Naive thymus-derived CD4-positive, alpha-beta T cell (primary cell): ENCODE measurements at places on chromosomes 1 and 21.
A peak's percentile ranks its signal among the peaks of the same experiment; 100 is the strongest.

DNA sequence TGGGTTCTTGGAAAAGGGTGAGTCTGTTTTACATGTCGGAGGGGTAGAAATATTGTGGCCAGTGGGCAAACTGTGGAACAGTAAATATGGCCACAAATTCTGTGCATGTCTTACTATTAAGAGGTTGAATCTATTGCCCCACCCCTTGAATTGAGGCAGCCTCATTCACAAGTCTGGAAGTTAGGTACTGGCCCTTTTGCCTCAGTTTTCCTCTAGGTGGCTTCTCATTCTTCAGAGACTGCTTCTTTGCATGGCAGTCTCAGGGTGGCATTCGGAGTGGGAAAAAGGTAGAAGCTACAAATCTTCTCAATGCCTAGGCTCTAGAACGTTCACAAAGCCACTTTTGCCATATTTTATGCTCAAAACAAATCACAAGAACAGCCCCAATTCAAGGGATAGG is 57.2 kb downstream of the SLC9C2 start:
- H3K4me3 ChIP-seq: no peak overlapping the region
- H3K27ac ChIP-seq: no peak overlapping the region
- H3K4me1 ChIP-seq: peaks cover 10% of the 10 kb centered on the region
- no peak for DNase-seq

DNA sequence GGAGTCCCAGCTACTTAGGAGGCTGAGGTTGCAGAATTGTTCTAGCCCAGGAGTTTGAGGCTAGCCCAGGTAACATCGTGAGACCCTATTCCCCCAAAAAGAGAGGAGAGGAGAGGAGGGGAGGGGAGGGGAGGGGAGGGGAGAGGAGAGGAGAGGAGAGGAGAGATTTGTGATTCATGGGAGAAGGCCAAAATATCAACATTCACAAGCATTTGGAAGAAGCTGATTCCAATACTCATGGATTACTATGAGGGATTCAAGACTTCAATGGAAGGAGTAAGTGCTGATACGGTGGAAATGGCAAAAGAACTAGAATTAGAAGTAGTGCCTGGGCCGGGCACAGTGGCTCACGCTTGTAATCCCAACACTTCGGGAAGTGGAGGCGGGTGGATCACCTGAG is 187.8 kb downstream of the EIF4G3 start:
- H3K27me3 ChIP-seq: no peaks in the 10 kb centered on the region
- no peak overlapping the region for H3K27ac ChIP-seq
- no peaks in the 10 kb centered on the region for H3K4me1 ChIP-seq
- H3K36me3 ChIP-seq: no peaks in the 10 kb centered on the region
- no peak overlapping the region for H3K4me3 ChIP-seq
- no peak for DNase-seq

GRCh38 chr1:28246427-28246832 is 10.5 kb downstream of the ATP5IF1 start:
- H3K4me1 ChIP-seq: peaks cover 59% of the 10 kb centered on the region
- peak overlapping the region; percentile 95 for H3K27ac ChIP-seq
- H3K36me3 ChIP-seq: no peaks in the 10 kb centered on the region
- H3K4me3 ChIP-seq: peak overlapping the region; percentile 75
- DNase-seq: peak; percentile 91

DNA sequence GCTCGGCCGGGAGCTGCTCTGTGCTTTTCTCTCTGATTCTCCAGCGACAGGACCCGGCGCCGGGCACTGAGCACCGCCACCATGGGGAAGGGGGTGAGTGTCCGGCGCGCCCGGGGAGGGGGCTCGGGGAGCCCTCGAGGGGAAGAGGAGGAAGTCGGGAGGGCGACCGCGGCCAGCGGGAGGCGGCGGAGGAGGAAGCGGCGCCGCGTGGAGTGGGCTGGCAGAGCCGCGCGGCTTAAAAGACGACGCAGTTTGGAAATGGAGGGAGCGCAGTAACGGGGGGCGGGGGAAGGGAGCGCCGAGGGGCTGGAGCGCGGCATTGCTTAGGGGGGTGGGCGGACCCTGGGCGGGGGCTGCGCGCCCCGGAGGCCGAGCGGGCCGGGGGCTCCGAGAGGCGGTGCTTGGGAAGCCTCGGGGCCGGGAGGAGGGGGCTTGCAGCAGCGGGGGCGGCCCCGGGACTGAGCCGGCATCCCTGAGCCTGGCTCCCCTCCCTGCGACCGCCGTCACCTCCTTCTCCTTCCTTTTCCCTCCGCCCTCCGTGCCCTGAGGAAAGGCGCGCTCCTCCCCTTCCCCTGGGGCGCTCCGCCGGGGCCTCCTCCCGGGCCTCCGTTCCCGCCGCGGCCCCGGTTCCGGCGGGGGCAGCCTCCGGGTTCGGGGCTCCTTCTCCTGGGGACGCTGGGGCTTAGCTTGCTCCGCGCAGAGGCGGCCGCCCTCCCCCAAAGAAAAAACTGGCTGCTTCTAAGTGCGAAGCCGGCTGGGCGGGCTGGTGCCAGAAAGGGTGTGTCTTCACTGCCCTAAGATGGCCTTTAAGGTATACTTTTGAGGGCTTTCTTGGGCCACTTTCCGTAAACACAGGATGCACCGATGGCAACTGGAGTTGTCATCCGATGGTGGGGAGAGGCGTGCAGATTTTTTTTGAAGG is 648 bp downstream of the ATP1A1 start:
- DNase-seq: peak; percentile 44
- peaks cover 25% of the 10 kb centered on the region for H3K4me1 ChIP-seq
- no peaks in the 10 kb centered on the region for H3K27me3 ChIP-seq

GRCh38 chr1:36177589-36178431 is 21.9 kb downstream of the MAP7D1 start:
- H3K36me3 ChIP-seq: peaks cover 57% of the 10 kb centered on the region
- H3K4me1 ChIP-seq: no peaks in the 10 kb centered on the region
- peak overlapping the region; percentile 14 for H3K27ac ChIP-seq
- no peak overlapping the region for H3K4me3 ChIP-seq
- DNase-seq: no peak

DNA sequence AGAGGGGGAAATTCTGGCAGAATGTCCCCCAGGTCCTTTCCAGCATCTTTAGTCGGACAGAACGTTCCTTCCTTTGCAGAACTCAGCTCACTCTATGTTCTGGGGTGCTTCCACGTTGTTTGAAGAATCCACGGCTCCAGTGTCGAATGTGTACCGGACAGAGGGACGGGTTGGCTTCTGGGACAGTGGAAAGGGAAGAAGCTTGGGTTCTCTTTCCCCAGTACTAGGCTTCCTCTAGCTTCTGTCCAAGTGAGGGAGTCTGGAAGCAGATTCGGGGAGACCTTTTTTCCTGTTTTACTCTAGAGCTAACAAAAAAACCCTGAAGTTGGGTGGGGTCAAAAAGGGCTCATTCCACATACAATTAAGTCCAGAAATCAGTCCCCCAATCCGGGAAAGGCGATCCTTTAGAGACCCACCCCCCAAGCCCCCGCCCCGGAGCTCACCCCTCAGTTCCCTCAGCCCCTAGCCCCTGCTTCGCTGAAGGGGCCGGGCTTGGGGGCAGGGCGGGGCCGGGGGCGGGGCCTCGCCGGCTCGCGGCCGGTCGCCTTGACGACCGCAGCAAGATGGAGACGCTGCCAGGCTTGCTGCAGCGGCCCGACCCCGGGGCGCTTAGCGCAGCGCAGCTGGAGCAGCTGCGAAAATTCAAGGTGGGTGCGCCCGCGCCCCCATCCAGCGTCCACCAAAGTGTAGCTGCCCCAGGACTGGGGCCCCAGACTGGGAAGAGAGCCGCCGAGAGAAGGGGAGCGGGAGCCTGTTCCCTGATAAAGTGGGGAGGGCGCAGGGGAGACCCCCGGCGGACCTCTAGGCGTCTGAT is at the start of gene RIIAD1:
Gene RIIAD1, plus strand, starts transcription at position 549 of the 814 bp plus-strand sequence. Its CDS starts 15 bp downstream, at position 564.
- peaks cover 6% of the 10 kb centered on the region for H3K27me3 ChIP-seq
- DNase-seq: peak; percentile 28
- no peak within 1 kb of the TSS for H3K27ac ChIP-seq
- peaks cover 14% of the 10 kb centered on the region for H3K4me1 ChIP-seq

DNA sequence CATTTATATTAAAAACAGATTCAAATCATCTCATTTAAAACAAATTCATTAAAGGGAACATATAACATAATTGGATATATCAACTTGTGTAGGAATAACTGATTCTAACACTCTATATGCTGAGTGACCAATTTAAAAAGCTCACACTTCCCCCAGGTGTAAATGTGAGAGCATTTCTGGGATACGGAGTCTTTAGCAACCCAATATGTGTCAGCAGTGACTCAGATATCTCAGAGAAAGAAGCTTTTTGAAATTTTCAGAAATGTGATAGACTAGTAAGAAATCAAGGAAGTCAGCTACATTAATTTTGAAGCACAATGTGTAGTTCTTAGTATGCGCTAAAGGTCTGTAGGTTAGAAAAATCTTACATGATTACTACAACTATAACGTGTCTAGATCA is 87.9 kb upstream of the SERTAD4 start:
- H3K4me1 ChIP-seq: no peaks in the 10 kb centered on the region
- no peak for DNase-seq
- H3K4me3 ChIP-seq: no peak overlapping the region

- H3K4me3 ChIP-seq: no peak overlapping the region
- H3K36me3 ChIP-seq: no peaks in the 10 kb centered on the region
- no peaks in the 10 kb centered on the region for H3K27me3 ChIP-seq
- no peak for DNase-seq
- H3K4me1 ChIP-seq: peaks cover 26% of the 10 kb centered on the region
These were observed 9.6 kb downstream of the ACTRT2 start for GRCh38 chr1:3030663-3031381.

DNA sequence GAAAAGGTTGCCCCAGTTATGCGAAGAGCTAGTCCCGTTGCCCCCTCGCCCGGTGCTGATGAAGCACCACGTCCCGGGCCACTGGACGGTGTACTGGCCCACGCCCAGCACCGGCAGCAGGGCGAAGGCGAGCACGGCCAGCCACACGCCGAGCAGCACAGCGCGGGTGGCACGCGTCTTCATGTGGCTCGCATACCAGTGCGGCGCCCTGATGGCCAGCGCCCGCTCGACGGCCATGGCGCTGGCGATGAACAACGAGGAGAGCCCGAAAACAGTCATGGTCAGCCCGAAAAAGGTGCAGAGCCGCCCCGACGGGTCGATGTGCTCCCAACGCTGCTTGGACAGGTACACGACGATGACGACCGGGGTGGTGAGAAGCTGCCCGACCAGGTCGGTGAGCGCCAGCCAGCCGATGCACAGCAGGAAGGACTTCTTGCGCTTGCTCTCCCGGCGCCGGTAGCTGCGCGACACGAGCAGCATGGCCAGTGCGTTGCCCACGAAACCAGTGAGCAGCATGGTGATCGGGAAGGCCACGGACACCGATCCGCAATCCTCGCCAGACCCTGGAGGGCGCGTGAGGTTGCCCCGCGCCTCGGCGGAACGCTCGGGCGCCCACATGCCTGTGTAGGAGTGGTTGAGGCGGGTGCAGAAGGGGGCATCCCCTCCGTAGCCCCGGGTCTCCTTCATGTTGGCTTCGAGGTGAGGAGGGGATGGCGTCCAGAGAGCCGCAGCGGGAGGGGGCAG is 553 bp downstream of the PTGER3 start:
- peak; percentile 25 for DNase-seq
- H3K4me1 ChIP-seq: peaks cover 5% of the 10 kb centered on the region
- H3K36me3 ChIP-seq: no peaks in the 10 kb centered on the region
- peak overlapping the region; percentile 55 for H3K4me3 ChIP-seq
- H3K27me3 ChIP-seq: peaks cover 16% of the 10 kb centered on the region

- no peaks in the 10 kb centered on the region for H3K27me3 ChIP-seq
- no peak overlapping the region for H3K4me3 ChIP-seq
- peak; percentile 78 for DNase-seq
- no peaks in the 10 kb centered on the region for H3K36me3 ChIP-seq
These were observed 21.7 kb downstream of the TMEM53 start for GRCh38 chr1:44652445-44653106.

DNA sequence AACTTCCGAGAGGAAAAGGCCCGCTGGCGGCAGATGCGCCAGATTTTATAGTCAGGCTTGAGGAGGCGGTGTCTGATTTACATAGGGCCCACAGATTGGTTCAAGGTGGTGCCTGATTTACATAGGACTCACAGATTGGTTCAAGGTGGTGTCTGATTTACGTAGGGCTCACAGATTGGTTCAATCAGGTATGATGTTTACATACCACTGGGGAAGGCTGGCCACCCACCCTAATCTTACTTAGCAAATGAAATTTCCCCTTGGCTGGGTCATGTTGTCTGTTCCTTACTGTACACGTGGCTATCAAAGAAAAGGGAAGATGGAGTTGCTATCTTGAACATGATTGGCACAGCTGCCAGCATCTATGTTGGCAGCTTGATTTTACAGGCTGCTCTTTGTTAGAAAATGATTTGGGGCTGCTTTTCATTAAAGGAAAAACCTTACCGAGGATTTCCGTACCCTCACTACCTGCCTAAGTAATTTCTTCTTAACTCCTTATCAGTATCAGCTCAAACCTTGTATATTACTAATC is 96.3 kb downstream of the SETD4 start:
- DNase-seq: no peak
- H3K36me3 ChIP-seq: no peaks in the 10 kb centered on the region
- H3K27me3 ChIP-seq: no peaks in the 10 kb centered on the region
- no peak overlapping the region for H3K27ac ChIP-seq

- H3K4me1 ChIP-seq: no peaks in the 10 kb centered on the region
- no peak for DNase-seq
- no peak overlapping the region for H3K27ac ChIP-seq
- H3K27me3 ChIP-seq: no peaks in the 10 kb centered on the region
- no peak overlapping the region for H3K4me3 ChIP-seq
These were observed 17.9 kb downstream of the CSTB start for GRCh38 chr21:43758111-43758641.

- peak overlapping the region; percentile 50 for H3K27ac ChIP-seq
- no peaks in the 10 kb centered on the region for H3K27me3 ChIP-seq
- no peaks in the 10 kb centered on the region for H3K36me3 ChIP-seq
- H3K4me1 ChIP-seq: peaks cover 39% of the 10 kb centered on the region
These were observed 6.1 kb downstream of the CAPZA1 start for GRCh38 chr1:112625696-112626095.

- H3K36me3 ChIP-seq: no peaks in the 10 kb centered on the region
- no peak overlapping the region for H3K27ac ChIP-seq
- H3K4me3 ChIP-seq: no peak overlapping the region
- no peaks in the 10 kb centered on the region for H3K27me3 ChIP-seq
These were observed 9.0 kb downstream of the ARHGEF16 start for GRCh38 chr1:3463408-3463863.

- H3K36me3 ChIP-seq: no peaks in the 10 kb centered on the region
- H3K27me3 ChIP-seq: no peaks in the 10 kb centered on the region
- peaks cover 3% of the 10 kb centered on the region for H3K4me1 ChIP-seq
These were observed 172.6 kb downstream of the CHRM3 start for GRCh38 chr1:239558991-239559390.

DNA sequence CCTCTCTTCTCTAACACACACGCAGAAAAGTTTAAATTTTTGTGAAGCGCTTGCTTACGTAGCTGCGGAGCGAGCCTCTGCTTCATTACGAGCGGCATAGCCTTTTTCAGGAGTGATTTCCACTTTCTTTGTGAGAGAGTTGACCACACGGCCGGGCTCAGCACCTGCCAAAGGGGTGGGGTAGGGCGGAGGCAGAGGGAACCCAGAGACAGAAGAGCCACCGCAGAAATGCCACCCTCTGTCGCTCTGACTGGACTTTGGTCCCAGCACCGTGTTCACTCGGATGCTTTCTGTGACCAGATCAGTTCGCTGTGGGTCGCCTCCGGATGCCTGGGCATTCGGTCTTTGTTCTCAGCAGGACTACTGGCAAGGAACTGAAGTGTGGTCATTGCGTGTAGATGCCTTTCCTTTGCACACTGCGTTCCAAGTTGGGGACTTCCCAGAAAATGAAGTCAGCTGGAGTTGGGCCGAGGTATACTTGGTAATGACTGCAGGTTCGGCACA is 883 bp downstream of the CHODL start:
- H3K36me3 ChIP-seq: no peaks in the 10 kb centered on the region
- DNase-seq: no peak
- H3K4me1 ChIP-seq: no peaks in the 10 kb centered on the region
- no peaks in the 10 kb centered on the region for H3K27me3 ChIP-seq
